ENCODE measurements at places on chromosomes 2 and 18. TPM values are rescaled to one million over a fixed set of nuclear protein-coding genes. Genes with fewer than 3 reads are reported as not detected.
A peak's percentile ranks its signal among the peaks of the same experiment; 100 is the strongest.

GRCh38 chr2:240086563-240086962, 33.2 kb upstream of the OR6B3 start:
- no peak for DNase-seq

The PXDN gene
- total RNA-seq, result 42.0 TPM

DNA sequence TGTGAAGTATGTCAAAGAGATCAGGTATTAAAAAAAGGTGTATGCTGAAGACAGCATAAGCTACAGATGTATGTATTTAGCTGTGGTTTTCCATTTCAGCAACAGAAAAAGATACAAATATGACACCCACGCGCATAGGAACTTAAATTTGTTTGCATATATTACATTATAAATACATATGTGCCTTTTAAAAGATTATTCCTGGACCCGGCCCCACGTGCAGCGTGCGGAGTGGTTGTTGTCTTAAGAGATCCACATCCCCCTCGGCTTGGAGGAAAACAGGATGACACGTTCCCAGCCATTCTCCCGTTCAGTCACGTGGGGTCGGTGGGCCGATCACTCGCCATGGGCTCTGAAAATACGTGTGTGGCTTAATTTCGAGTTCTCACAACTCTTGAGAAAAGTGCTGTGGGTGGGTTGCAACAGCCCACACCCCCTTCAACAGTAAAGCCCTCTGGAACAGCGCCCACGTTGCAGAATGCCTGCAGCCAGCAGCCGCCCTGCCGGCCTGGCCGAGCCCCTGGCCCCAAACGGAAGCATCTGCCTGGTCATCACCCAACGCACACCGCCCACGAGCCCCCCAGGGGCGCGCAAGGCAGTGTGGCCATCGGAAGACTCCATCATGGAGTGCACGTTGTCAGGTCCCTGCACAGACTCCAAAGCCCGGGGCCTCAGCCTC, 18.6 kb upstream of the KCNG2 start:
- no peak for DNase-seq

GRCh38 chr2:169980643-169981042, 153.4 kb downstream of the UBR3 start:
- no peak for DNase-seq

The ATP6V1B1 gene
- total RNA-seq, result not detected

DNA sequence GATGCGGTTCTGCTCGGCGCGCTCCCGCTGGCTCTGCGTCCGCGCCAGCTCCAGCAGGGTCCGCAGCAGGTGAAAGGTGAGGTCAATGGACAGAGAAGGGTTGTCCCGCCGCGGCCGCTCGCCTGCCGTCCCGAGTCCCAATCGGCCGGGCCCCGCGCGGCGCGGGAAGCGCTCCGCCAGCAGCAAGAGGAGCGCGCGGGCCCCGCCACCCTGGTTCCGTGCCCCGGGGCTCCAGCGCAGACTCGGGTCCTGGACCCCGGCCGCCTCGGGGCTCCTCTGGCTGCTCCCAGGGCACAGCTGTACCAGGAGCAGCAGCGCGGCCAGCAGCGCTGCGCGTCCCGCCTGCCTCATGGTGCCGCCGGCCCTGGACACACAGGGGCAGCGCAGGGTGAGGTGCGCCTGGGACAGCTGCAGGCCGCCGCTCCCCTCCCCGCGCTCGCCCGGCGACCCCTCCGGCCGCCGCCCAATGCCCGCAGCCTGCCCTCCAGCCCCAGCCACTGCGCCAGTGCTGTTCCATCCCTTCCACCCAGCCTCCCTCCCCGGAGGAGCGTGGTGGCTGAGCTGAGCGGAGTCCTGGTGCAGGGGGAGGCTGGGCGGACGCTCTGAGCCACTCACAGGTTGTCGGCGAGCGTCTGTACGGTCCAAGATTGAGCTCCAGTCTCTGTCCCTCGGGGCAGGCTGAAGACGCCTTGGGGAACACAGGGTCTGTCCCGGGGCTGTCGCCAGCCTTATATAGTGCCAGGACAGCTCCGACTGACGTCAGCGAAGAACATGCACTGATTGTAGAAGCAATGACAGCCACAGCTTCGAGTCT, 493 bp downstream of the UCN start:
- DNase-seq, result peak; percentile 35

- no peak for DNase-seq
Measured at GRCh38 chr2:177327009-177327408, 62.5 kb upstream of the NFE2L2 start.

DNA sequence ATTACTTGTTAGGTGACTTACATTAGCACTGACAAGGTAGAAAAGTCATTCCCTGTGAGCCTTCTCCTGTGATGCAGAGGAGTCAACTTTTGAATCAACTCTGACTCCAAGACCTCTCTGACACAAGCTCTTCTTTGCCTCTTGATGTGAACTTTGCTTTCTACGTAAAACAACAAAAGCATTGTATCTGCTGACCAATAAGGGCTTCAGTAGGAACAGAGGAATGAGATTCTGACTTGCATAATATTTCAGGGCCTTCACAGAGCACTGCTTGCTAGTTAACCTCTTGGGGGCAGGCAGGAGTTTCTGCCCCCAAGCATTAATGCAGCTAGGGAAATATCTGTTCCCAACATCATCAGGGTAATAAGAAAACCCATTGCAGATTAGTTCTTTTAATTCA, 791.5 kb downstream of the BCL11A start:
- no peak for DNase-seq

GRCh38 chr18:30334781-30335180, 707.8 kb downstream of the DSC3 start:
- DNase-seq, result no peak

DNA sequence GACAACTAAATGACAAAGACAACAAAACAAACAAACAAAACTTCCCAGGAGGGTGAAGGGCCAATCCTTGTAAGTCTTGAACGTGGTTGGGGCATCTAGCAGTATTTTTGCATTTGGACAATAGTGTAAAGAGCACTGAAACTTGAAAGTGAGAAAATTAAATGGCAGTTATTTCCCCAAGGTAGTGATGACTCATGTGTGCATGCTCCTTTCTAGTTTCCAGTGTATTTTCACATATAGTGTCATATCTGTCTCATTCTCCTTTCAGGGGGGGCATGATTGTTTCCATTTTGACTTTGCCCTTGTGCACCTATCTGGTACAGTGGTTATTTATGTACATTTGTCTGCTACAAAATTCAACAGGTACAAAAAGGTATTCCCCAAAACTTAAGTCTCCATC, 39.5 kb downstream of the CERS6 start:
- no peak for DNase-seq

The DNAJC5G gene
- not detected for total RNA-seq

DNA sequence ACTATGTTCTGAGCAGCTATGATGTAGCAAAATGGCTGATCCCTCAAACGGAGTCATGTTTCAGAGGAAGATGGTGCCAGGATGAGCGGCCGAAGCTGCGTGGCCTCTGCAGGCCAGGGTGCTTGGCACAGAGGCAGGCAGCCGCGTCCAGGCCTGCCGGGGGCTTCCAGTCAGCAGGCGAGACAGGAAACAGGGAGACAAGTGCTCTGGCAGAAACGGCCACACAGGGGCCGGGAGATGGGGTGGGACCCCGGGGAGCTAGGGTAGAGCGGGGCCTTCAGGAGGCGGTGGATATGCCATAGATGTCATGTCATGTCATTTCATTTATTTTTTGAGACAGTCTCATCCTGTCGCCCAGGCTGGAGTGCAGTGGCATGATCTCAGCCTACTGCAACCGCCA, 50.7 kb downstream of the EIPR1 start:
- no peak for DNase-seq

GRCh38 chr2:25964891-25965290, 17.4 kb downstream of the KIF3C start:
- no peak for DNase-seq

GRCh38 chr2:239692362-239692851, 291.6 kb upstream of the HDAC4 start:
- no peak for DNase-seq

GRCh38 chr2:191272064-191272463, 26.9 kb downstream of the MYO1B start:
- DNase-seq, result no peak

GRCh38 chr2:196640031-196640548, 575 bp downstream of the CCDC150 start:
- no peak for DNase-seq

The ERFE gene
- total RNA-seq, result 1.1 TPM

The IL36RN gene
- total RNA-seq, result not detected

The TWSG1 gene
- total RNA-seq, result 9.3 TPM

The IL36A gene
- not detected for total RNA-seq

DNA sequence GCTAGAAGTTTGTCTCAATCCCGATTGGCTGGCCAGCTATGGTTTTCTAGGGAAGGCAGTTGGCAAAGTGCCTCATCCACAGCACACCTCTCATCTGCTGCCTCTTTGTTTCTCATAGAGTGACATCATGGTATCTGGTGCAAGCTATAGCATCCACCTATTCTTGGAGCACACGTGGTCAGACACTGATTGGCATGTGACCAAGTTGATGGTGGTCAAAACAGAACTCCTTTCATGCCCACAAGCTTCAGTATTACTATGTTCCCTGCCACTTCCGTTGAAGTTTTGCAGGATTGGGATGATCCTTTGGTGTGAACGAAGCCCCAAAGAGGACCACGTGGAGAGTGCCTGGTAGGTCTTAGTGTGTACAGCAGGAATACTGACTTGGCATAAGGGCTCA, 28.8 kb downstream of the TTC32 start:
- DNase-seq, result no peak

The COLEC11 gene
- not detected for total RNA-seq

GRCh38 chr2:98912957-98913915, 22.8 kb downstream of the CRACDL start:
- no peak for DNase-seq

DNA sequence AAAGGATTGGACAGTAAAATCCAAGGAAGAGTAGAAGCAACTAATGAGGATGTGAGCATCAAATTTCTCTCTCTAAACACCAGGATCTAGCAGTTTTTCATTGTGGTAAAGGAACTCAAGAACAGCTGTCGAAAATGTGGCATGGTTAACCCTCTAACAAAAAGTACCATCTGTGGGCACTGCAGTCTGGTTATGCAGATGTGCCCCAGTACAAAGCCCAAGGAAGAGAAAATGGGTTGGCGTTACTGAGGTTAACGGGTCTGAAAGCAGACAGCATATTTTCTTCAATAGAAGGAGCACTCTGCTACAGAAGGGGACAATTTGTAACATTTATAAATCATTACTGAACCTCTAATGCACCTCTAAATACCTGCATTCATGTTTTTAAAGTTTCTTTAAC, 253.0 kb upstream of the HNRNPA3 start:
- no peak for DNase-seq

DNA sequence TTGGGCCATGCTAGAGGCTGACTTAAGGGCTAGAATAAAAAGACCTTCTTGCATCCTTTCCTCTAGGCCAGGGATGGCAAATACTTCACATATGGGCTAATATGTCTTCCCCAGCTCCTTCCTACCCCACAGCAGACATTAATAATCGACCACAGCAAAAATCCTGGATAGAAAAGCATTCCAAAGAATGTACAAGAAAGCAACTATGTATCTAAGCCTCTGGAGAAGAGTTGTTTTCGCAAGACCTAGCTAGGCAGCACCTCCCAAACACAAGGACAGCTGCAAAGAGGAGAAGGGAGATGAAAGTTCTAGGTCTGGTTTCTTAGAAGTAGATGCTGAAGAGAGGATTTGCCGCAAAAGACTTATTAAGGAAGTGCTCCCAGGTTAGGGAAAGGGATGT, 372.6 kb downstream of the SLC4A3 start:
- no peak for DNase-seq

The RAB6C gene
- not detected for total RNA-seq

Data from stomach (tissue), 19 donors.